ENCODE measurements at places on chromosomes 4 and X.

DNA sequence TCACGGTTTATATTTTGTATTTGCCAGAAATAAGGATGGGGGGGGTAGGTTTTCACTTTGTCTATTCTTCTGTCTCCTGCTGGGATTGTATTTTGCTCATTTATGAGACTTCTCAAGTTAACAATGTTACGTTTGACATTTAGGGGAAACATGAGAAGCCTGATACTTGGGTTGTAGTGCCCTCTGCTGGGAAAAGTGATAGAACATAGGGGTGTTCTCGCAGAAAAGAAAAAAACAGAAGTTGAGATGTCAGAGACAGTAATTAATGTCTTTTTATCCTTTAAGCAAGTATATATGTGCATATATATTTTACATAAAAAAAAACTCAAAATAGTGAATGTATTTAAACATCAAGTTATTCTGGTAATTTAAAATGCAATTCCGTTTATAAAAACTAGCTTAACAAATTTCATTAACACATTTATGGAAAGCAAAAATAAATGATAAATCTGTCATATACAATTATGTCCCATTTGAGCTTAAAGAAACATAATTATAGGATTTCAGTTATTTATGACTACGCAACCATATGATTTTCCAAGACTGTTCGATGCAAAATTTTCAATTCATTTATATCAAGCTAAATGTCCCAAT lies 46.0 kb upstream of the TMPRSS11F start:
- peak; percentile 73 for DNase-seq

- no peak for DNase-seq
Observed at GRCh38 chr4:29262986-29263385, 1457.2 kb upstream of the PCDH7 start.

- no peak for DNase-seq
Observed at GRCh38 chr4:140044337-140044902, 109.6 kb downstream of the MAML3 start.

- no peak for DNase-seq
Observed at GRCh38 chr4:8274765-8275547, 5.4 kb downstream of the HTRA3 start.

DNA sequence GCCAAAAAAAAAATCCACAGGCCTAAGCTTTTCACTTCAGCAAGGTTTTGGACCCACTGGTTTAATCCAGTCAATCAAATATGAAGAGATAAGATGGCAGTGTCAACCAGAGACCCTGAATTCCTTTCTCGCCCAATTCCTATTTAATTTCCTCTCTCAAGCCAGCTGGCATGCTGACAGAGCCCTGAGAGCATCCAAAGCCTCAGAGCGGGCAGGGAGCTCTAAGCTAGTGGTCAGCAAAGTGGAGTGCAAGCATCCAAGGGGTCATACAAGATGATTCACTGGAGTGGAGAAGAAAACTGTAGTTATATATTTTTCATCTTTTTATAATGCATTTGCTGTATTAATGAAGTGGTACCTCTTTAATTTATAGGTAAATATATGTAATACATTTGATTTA lies 37.8 kb upstream of the PRPS2 start:
- no peak for DNase-seq

GRCh38 chr4:129998436-129999150 lies 902.6 kb downstream of the C4orf33 start:
- no peak for DNase-seq

DNA sequence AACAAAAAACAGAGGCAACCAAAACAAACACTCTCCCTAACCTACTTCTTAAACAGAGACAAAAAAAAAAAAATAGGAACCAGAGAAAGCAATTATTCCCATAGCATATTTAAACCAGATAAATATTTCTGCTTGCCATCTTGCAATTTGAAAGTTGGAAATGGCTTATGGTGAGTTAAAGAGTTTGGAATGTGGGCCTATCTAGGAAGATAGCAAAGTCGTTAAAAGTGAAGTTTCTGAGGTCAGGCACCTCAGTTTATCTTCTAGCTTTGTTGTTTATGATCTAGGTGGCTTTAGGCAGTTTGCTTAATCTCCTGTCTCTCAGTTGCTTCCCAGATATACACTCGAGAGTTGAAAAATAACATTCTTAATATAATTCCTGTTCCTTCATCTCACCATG lies 284.2 kb downstream of the KCNIP4 start:
- DNase-seq, result no peak

- DNase-seq, result no peak
Observed at GRCh38 chr4:27514711-27515110, 654.1 kb downstream of the STIM2 start.

GRCh38 chr4:16757080-16757521 lies 141.3 kb downstream of the LDB2 start:
- no peak for DNase-seq

GRCh38 chr4:138567696-138568095 lies 325.5 kb upstream of the SLC7A11 start:
- DNase-seq, result no peak

DNA sequence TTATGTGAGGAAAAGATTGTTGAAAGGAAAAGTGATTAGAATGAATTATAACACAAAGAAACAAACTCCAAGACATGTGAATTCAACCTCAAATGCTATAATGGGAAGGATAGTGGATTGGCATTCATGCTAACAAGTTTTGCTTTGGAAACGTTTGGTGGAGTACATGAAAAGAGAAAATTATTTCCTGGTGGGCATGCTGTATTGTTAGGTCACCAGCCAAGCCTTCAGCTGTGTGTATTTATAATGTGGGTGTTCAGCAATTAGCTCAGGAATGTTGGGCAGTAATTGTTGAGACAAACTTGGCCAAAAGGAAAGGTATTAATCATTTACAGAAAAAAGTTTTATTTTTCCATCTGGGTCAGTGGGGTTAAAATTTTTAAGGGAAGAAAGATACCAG lies 198.9 kb upstream of the ARSJ start:
- no peak for DNase-seq

DNA sequence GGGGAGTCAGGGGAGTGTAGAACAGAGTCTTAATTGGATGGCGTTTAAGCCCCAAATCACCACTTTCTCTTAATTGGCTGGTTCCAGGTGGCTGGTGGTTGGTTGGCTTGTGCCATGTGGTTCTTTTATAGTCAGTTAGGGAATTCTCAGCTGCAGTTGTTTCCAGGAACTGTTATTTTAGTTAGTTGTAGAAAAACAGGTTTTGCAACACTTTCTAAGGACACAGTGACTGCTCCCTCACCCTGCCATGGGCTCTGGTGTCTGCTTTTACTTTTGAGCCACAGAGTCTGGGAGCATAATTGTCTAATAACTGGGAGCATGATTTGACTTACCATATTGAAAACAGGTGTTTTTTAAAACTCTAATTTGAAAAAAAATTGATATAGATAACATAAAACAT lies 75.8 kb upstream of the PCDH18 start:
- DNase-seq, result no peak

- no peak for DNase-seq
Observed at GRCh38 chr4:161359491-161359890, 804.3 kb downstream of the FSTL5 start.

- DNase-seq, result peak; percentile 31
Observed at GRCh38 chrX:40877887-40878286, 142.5 kb upstream of the MED14 start.

- DNase-seq, result peak; percentile 74
Observed at GRCh38 chr4:176052744-176053143, 12.9 kb upstream of the WDR17 start.

GRCh38 chr4:17664755-17665154 lies 50.3 kb downstream of the MED28 start:
- peak; percentile 61 for DNase-seq
